CD4-positive, alpha-beta T cell treated with Interleukin-2 at 100 ng/mL for 4 hours (primary cell): ENCODE measurements at places on chromosomes 7 and 10.

GRCh38 chr7:13099154-13099795 lies 411.8 kb downstream of the ARL4A start:
- no peak for DNase-seq

DNA sequence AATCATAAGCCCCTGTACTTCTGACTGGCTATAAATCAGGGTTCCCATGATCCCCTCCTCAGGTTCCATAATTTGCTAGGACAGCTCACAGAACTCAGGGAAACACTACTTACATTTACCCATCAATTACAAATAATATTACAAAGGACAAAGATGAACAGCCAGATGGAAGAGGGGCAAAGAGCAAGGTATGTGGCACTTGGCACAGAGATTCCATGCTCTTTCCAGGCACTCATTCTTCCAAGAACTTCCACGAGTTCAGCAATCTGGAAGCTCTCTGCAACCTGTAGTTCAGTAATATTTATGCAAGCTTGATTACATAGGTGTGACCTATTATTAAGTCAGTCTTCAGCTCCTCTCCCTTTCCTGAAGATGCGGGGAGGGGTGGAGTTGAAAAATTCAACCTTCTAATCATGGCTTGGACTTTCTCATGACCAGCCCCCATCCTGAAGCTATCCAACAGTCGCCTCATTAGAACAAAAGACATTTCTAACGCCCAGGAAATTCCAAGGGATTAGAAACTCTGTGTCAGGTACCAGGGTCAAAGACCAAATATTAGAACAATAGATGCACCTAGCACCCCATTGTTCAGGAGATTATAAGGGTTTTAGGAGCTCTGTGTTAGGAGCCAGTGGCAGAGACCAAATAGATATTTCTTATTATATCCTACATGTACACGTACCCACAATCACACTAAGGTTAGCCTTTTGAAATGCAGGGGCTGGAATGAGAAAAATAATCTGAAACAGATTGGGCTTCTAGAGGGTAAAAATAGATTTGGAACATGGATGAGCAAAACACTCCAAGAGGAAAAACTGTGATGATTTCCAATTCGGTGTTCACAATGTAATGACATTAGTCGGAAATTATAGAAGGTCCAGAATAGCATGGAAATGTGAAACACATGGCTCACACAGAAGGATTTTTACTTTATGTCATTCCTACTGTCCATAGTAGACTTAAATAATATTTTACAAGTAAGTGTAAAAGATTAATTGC lies 7.0 kb downstream of the ANKMY2 start:
- DNase-seq, result no peak

- DNase-seq, result no peak
These were observed 33.8 kb upstream of the SRI start for GRCh38 chr7:88253640-88254039.

GRCh38 chr10:98265403-98266378 lies 2.3 kb downstream of the LOXL4 start:
- DNase-seq, result no peak

DNA sequence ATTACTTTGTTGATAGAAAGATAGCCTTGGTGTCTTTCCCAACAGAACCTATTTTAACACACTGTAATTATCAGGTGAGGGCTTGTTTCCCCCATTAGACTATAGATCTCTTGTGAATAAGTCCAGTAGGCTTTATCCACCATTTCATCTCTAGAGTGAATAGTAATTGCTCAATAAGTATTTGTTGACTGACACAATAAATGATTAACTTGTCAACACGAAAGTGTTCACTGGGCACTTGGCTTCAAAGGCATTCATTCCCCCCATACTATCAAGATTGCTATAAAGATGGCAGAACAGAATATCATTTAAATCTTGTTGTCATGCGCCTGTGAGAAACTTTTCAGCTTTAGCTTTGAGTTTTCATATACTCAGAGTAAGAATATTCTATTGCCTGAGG lies 424.5 kb upstream of the LRRTM3 start:
- DNase-seq, result no peak

DNA sequence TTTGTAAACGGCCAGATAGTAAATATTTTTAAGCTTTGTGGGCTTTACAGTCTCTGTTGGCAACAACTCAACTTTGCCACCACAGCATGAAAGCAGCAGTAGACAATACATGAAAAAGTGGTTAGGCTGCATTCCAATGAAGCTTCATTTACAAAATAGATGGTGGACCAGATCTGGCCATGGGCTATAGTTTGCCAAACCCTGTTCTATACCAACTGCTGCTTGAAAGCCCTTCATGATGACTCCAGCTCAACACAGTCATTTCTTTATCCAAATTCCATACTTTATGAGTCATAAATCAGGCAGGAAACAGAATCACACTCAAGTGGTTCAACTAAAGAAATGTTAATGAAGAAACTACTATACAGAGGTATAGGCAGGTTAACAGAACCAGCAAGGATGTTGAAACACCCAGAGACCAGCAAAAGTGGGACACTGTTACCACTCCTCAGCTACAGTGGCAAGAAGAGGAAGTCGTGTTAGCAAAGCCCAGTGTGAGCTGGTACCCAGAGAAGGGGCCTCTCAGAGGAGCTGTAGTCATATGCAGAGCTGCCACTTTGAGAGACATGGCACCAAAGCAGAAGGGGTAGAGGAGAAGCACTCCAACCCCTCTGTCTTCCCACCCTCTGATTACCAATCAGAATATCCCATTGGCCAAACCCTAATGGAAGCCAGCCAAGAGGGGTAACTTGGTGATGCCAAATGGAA lies 72.5 kb downstream of the PRLHR start:
- DNase-seq, result no peak

DNA sequence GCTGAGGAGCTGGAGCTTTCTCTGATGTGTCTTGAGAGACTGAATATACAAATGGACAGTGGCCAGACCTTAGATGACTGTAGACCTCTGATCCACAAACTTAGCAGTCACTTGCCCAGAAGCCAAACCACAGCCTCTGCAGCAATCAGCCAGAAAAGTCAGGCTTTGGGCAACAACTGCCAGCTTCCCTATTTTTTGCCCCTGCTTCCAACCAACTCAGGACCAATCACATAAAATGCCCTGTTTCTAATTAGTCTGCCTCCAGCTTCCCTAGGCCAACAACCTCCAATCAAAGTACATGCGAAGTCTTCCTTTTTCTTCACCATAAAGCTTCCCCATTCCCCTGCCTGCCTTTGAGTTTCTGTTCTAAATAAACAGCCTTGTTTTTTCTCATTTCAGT lies 37.8 kb upstream of the CACUL1 start:
- DNase-seq, result no peak

GRCh38 chr7:19957664-19958063 lies 184.2 kb upstream of the TMEM196 start:
- no peak for DNase-seq

- DNase-seq, result peak; percentile 22
These were observed 16.7 kb upstream of the LRRN3 start for GRCh38 chr7:111074071-111074747.

DNA sequence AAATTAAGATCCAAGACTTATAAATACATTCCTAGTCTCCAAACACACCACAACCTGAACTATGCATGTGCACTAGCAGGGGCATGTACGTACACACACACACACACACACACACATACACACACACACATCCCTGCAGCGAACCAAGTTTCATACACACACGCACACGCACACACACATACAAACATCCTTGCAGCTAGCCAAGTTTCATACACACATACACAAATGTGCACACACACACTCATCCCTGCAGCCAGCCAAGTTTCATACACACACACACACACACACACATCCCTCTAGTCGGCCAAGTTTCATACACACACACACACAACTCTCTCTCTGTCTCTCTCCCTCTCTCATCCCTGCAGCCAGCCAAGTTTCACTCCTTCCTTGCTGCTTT lies 82.7 kb upstream of the WIPF3 start:
- no peak for DNase-seq

- no peak for DNase-seq
These were observed 1.2 kb upstream of the SMARCD3 start for GRCh38 chr7:151249732-151250072.

- no peak for DNase-seq
These were observed 499.1 kb upstream of the PODXL start for GRCh38 chr7:132055336-132056120.

- no peak for DNase-seq
These were observed 11.5 kb downstream of the AQP1 start for GRCh38 chr7:30923009-30923773.

DNA sequence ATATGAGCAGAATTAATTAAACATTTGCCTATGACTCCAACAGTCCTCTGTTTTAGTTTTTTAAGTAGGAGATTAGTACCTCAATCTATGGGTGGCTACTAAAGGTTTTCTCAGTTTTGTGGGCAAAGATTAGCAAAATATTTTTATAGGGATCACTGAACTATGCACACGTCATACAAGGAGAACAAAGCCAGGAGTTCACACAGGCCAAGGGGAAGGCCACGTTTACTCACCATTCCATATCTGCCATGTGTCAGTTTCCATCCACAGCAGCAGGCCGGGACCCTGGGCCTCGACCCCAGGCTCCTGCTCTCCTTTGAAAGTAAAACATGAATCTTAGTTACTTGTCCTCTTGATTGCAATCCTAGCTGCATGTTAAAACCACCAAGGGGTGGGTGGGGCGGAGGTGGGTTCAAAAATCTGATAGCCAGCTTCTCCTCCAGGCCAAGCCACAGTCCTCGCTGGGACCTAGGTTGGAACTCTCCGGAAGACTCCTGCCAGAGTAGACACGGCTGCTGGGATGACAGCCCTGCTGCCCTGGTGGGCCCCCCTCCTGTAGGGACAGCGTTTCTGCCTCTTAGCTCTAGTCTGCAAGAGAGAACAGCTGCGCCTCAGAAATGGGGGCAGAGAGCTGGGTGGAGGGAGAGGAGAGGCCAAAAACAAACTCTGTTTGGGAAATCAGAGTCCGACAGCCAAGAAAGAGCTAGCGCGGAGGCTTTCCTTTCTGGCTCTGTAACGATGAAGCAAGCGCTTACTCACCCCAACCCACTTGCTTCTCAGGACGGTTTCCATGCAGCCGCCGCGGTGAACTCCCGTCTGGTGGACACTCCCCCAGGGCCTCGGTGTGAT lies 35.6 kb downstream of the PITRM1 start:
- DNase-seq, result no peak

DNA sequence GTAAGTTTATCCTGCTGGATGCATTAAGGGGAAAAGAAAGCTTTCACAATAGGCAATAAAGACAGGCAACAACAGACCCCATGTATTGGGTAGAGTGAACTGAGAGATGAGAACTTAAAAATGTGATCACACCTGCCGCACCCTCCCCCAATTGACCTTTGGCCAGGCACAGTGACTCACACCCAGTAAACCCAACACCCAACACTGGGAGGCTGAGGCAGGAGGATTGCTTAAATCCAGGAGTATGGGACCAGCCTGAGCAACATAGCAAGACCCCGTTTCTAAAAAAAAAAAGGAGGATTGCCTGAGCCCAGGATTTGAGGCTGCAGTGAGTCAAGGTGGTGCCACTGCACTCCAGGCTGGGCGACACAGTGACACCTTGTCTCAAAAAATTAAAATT lies 86.9 kb downstream of the MPP7 start:
- no peak for DNase-seq

- peak; percentile 93 for DNase-seq
These were observed 36.4 kb upstream of the PURB start for GRCh38 chr7:44921607-44922350.

GRCh38 chr7:41294556-41295454 lies 408.1 kb downstream of the INHBA start:
- DNase-seq, result no peak

- no peak for DNase-seq
These were observed 286.5 kb upstream of the LRRTM3 start for GRCh38 chr10:66639371-66639770.

DNA sequence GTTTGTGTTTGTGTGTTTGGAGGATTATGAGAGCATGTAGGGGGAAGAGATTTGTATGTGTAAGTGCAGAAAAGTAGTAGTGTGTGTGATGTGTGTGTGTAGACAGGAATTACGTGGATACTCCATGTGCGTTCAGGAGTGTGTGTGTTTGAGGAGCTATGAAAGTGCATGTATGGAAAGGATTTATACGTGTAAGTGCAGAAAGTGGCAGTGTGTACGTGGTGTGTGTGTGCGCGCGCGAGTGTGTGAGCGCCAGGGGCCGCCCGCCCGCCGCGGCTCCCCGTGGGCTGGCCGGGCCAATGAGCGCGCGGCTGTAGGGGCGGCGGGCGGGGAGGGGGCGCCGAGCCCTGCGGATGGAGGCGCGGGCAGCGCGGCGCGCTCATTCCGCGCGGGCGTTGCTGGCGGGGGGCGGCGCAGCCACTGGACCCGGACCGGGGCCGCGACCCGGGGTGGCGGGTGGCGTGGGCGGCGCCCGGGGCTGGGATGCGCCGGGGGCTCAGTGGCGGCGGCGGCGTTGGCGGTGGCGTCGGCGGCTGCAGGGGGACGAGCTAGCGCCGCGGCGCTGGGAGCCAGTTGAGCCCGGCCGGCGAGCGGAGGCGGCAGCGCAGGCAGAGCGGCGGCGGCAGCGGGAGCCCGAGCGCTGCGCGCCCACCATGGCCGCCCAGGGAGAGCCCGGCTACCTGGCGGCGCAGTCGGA lies at the start of gene BICC1:
TSS of gene BICC1 (plus strand) at position 382 of the 697 bp plus-strand sequence. CDS start at position 654, 272 bp downstream.
- DNase-seq, result no peak

DNA sequence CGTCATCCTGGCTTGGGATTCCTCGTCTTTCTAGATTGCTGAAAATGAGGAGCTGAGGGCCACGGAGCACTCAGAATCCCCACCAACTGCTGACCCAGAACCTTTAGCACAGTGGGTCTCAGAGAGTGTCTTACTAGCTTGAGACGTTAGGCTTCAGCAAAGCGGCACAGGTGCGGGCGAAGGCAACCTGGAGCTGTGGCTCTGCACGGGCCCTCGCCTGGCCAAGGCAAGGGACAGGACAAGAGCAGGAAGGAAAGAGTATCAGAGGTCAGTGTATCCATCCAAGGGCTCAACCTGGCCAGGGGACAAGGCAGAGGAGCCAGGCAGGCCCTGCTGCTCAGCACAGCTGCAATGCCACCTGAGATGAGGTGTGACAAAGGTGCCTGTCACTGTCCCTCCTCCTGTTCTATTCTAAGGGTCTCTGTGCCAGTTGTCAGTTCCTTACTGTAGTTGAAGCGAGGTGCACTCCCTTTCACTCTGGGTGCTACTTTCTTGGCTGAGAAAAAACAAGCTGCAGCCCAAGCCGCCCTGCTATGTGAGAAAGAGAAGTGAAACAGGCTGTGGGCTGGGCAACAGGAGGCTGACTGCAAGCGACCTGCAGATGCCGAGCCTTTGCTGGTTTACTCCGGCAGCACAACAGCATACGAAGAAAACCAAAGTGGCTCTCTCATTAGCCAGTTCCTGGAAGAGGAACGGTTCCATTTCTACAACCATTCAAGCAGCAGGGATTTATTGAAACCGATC lies 33.3 kb upstream of the KDM7A start:
- peak; percentile 47 for DNase-seq

- no peak for DNase-seq
These were observed 267.4 kb downstream of the ADK start for GRCh38 chr10:74418285-74418872.

DNA sequence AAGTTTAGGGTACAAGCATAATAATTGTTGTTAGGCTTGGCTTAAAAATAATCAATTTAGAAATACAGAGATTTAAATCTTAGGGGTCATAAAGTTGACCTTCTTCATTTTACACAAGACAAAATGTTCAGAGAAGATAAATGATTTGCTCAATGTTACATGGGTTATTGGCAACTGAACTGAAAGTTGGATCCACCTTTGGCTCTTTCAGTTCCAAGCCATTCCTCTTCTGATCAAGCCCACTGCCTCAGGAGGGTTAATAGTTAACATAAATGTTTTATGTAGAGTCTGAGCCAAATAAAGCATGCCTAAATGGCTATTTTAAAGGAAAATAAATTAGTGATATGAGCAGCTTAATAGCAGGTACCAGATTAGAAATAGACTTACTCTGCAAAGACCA lies 79.1 kb upstream of the RHOBTB1 start:
- DNase-seq, result no peak
